ENCODE measurements at places on chromosomes 2 and 18.
A peak's percentile ranks its signal among the peaks of the same experiment; 100 is the strongest.

- no peak for DNase-seq
These were observed 80.8 kb downstream of the RHBDD1 start for GRCh38 chr2:226916669-226917068.

DNA sequence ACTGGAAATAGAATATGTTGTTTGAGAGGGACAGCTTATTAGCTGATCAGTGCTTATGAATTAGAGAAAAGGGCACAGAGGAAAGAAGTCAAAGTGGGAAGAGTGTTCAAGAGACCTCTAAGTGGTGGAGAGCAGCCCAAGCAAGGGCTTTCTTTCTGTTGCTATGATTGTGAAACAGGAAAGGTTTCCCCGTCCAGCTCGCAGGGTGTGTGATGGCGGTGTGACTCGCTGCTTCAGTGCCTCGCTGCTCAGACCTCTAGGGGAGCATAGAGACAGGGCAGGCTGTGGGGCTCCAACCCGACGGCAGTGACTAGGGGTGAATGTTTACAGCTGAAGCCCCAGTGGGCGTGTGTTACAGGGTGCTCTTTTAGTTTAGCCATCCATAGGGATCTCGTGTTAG is 166.5 kb upstream of the COPS8 start:
- DNase-seq = no peak

GRCh38 chr2:8566155-8566670 is 115.6 kb upstream of the ID2 start:
- DNase-seq = no peak

DNA sequence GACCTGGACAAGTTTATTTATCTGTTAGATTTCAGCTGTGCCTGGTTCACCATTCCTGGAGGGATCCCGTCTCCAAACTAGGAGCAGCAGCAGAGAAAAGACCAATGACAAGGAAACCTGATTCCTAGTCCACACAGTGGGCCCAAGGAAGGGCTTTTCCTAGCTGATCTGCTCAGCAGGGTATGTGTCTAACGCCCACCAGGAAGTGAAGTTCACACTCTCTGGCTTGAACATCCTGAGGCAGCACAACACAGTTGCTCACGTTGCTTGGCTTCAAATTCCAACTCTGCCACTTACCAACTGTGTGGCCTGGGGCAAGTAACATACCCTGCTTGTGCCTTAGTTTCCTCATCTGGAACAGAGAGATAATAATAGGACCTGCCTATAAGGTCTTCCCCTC is 42.9 kb downstream of the XDH start:
- no peak for DNase-seq

- DNase-seq = no peak
These were observed 102.2 kb downstream of the TEX51 start for GRCh38 chr2:127000937-127001336.

DNA sequence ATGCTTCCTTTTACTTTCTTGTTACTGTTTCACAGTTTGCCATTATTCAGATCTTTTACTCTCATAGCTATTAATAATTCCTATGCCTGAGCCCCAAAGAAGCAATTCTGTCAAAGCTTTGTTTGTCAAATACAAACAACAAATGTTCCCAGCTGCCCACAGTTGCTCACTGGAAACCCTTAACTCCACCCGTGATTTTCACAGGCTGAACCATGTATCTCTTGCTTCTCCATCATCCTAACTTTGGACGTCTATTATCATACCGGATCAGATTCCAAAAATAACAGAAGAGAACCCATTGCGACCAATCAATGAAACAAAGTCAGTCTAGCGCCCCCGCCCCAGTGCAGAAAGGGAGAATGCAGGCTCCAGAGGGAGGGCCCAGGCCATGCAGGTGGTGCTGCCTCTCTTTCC is 24.2 kb downstream of the COLEC12 start:
- no peak for DNase-seq

GRCh38 chr2:183495589-183496267 is 371.5 kb downstream of the NUP35 start:
- no peak for DNase-seq

DNA sequence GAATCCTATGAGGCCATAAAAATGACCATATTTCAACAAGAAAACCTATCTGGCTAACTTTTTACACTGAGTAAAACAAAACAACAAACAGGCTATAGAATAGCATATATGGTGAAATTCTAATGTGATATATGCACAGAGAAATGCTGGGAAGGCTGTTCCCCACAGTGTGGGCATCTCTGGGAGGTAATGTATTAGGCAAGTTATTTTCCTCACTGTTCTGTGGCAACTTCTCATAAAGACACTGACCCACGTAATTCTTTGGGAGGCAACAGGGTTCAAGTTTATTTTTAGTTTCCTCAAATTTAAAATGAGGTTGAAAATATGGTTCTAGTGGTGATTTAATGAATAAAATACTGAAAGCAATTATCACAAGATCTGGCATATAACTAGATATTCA is 46.7 kb downstream of the RNU4ATAC start:
- no peak for DNase-seq

DNA sequence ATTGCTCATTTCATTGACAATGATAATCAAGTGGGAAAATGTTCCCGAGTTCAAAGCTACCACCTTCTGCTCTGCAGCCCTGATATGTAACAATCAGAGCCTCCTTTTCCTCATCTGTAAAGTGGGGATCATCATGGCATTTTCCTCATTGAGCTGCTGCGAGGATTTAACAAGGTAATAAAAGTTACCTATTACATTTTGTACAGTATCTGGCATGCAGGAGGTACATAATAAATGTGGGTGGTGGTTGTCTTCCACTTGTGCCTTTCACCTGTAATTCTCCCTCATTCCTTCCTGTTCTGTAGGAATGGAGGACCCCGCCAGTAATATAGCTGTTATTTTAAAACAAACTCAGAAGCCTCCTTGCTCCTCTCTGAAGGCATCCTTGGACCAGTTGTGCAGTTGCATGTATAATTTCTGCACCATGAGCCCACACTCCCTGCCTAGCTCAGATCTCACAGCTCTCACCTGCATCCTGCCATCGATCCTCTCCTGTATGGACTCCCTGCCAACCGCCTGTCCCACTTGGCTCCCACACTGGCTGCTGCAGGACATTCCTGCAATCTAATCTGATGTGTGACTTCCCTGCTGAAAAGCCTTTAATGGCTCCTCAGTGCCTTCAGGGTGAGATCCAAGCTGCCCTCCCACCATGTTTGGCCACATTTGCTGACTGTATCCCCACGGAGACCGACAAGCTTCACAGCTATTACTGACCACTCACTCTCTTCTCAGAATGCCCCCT is 350.4 kb downstream of the EN1 start:
- DNase-seq = no peak

- no peak for DNase-seq
These were observed 179.9 kb downstream of the PTH2R start for GRCh38 chr2:208586516-208586915.

DNA sequence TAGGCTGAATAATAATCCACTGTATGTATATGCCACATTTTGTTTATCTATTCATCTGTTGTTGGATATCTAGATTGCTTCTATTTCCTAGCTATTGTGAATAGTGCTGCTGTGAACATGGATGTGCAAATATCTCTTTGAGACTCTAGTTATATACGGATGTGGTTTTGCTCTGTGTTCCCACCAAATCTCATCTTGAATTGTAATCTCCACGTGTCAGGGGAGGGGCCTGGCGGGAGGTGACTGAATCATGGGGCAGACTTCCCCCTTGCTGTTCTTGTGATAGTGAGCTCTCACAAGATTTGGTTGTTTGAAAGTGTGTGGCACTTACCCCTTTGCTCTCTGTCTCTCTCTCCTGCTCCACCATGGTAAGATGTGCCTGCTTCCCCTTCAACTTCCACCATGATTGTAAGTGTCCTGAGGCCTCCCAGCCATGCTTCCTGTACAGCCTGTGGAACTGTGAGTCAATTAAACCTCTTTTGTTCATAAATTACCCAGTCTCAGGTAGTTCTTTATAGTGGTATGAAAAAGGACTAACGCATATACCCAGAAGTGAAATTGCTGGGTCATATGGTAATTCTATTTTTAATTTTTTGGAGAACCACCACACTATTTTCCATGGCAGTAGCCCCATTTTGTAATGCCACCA is 86.1 kb upstream of the UPP2 start:
- DNase-seq = peak; percentile 14

DNA sequence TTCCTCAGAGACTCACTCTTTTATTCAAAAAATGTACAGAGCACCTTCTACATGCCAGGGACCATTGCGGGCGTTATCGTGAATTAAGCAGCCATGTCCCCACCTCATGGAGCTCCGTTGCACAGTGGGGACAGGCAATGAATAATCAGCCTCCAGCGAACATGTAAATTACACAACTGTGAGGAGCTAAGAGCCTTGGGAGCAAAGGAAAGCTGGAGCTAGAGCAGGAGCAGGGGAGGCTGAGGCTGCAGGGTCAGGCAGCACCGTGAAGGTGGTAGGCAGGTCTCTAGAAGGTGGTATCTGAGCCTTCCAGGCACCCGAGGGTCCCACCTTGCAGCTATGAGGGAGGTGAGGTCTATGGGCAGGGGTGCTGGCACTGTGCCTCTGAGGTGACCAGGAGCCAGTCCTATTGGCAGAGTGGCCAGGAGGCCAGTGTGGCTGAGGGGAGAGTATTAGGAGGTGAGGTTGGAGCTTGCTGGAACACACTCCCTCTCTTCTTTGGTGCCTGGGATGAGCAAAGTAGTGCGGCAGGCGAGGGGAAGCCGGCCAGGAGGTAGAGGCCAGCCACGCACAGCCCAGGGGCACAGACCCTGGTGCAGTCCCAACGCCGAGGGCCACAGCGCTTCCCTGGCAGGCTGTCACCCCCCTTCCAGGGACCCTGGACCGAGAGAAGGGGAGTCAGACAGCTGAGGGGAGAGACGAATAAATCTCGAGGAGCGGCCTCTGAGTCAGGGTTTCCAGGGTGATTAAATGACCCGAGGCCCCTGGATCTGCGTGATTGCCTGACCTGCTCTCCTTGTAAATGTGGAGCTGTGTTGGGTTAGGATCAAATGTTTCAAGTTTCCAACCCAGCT is 167.3 kb downstream of the SEPTIN10 start:
- no peak for DNase-seq

DNA sequence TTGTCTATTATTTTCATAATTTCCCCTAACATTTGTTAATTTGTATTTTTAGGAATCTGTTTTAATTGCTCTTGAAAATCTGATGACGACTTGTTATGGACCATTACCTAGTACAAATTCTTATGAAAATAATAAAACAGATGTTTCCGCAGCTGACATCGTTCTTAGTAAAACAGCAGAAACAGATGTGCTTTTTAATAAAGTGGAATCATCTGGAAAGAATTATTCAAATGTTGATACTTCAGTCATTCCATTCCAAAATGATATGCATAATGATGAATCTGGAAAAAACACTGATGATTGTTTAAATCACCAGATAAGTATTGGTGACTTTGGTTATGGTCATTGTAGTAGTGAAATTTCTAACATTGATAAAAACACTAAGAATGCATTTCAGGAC is 69.9 kb downstream of the PMS1 start:
- no peak for DNase-seq

GRCh38 chr2:72263043-72263775 is 115.5 kb upstream of the CYP26B1 start:
- no peak for DNase-seq

DNA sequence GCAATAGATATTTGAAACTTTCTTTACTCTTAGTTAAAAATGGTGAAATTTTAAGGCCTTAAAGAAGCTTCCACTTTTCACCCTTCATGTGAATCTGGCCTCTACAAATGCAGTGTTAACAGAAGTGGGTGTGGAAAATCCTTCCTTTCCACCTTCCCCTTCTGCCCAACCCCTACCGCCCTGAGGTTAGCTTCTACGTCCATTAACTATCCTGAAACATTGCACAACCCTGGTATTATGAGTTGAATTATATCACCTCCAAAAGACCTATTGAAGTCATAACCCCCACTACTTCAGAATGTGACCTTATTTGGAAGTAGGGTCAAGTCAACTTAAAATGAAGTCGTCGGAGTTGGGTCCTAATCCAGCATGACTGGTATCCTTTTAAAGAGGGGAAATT is 80.8 kb upstream of the ACSL3 start:
- no peak for DNase-seq

- DNase-seq = no peak
These were observed 90.9 kb upstream of the SMAD2 start for GRCh38 chr18:48021273-48021914.

- DNase-seq = no peak
These were observed 831.1 kb downstream of the GALR1 start for GRCh38 chr18:78080761-78081160.

DNA sequence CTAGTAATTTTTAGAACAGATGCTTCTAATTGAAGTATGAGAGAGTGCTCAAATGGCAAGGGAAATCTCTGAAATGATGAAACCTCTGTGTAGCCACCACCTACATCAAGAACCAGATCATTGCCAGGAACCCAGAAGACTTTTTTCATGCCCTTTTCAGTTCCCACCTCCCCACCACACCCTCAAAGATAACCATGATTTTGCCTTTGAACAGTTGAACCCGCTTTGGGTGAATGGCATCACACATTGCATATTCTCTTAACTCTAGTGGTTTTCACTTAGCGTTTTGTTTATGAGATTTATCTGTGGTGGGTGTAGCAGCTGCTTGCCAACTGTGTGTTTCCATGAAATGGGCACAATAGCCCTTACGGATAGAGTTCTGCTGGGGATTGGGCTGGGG is 142.9 kb upstream of the HDAC4 start:
- no peak for DNase-seq

- no peak for DNase-seq
These were observed 26.2 kb downstream of the TFPI start for GRCh38 chr2:187528042-187528441.

DNA sequence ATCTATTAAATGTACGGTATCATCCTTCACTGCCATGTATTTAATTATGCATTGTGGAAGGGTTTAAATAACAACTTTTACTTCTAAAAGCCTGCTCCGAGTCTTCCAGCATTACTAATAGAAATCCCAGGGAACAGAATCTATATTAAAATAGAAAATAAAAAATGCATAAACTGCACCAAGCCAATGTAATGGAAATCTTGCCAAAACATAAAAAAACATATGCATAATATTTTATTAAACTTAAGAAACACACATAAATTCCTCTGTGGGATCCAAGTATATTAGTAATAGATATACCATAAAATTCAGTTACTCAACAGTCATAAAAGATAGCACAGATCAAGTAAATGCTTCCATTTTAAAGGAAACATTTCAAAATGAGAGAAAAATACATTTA is 175.6 kb downstream of the TDRD15 start:
- no peak for DNase-seq

GRCh38 chr2:142130111-142131009 is 456 bp downstream of the LRP1B start:
- DNase-seq = no peak

DNA sequence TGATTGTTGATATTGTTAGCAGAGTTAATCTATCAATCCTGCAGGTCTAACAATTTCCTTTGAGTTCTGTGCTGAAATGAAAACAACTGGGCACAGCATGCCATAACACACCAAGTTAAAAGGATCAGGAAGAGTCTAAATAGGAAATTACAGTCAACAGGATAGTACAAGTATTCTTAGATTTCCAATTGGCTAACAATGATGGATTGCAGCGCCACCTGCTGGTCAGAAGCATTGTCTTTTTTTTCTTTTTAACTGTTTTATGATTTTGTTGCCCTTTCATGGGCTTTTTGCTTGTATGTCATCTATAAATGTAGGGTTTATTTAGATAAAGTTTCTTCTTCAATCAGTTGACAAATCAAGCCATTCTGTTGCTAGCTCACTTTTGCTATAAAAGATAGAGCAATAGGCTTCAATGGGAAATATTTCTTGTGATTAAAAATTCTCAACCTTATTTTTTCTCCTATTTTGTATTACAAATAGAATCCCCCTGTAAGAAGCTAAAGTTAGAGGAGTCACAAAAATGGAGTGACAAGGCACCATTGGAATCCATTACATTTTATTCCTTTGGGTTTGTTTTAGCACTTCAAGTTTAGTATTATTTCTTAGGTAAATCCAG is 40.8 kb upstream of the RPRM start:
- DNase-seq = no peak

Measured in stimulated activated naive CD4-positive, alpha-beta T cell (primary cell).